Naive thymus-derived CD8-positive, alpha-beta T cell (primary cell): ENCODE measurements at places on chromosomes 3 and 15.
A peak's percentile ranks its signal among the peaks of the same experiment; 100 is the strongest.

DNA sequence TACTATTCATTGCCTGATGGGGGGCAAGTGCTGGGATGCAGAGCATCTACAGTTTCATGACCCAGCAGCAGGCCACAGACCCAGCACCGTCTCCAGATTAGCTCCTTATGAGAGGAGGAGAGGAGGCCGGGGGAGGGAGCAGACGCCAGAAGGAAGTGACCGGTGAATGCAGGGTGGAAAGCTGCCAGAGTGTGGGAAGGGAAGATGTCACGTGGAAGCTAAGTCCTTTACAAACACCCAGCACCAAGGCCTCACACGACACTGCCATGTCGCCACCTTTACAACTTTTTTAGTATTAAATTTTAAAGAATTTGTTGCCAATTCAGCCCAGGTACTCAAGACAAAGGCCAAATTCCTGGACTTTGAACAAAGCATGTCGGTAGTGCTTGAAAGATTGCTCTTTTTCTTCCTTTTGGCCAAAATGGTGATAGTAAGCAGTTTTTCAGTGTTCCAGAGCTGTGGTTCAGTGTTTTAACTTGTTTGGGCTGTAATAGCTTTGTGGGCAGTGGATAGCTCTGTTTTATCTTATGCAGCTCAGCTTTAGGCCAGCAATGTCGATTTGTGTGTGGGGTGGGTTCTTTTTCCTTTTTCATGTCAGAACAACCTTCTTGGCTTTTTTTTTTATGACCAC, 58.2 kb downstream of the ZBTB38 start:
- DNase-seq = no peak
- no peak overlapping the region for H3K27ac ChIP-seq
- H3K36me3 ChIP-seq = no peaks in the 10 kb centered on the region
- no peak overlapping the region for H3K4me3 ChIP-seq
- no peaks in the 10 kb centered on the region for H3K27me3 ChIP-seq

- no peak overlapping the region for H3K27ac ChIP-seq
- DNase-seq = no peak
- no peaks in the 10 kb centered on the region for H3K36me3 ChIP-seq
- no peaks in the 10 kb centered on the region for H3K27me3 ChIP-seq
- no peaks in the 10 kb centered on the region for H3K4me1 ChIP-seq
Measured at GRCh38 chr3:1087066-1087560, 5.7 kb upstream of the CNTN6 start.

- no peak overlapping the region for H3K4me3 ChIP-seq
- H3K27me3 ChIP-seq = no peaks in the 10 kb centered on the region
- no peak for DNase-seq
- H3K4me1 ChIP-seq = peaks cover 27% of the 10 kb centered on the region
Measured at GRCh38 chr3:27354588-27355203, 14.5 kb downstream of the NEK10 start.

GRCh38 chr15:51971032-51971374, 575 bp downstream of the LEO1 start:
- peak overlapping the region; percentile 96 for H3K27ac ChIP-seq
- DNase-seq = no peak
- H3K4me3 ChIP-seq = peak overlapping the region; percentile 98
- H3K27me3 ChIP-seq = no peaks in the 10 kb centered on the region
- H3K36me3 ChIP-seq = peaks cover 15% of the 10 kb centered on the region
- peaks cover 13% of the 10 kb centered on the region for H3K4me1 ChIP-seq

GRCh38 chr15:31236184-31237042, 90.2 kb upstream of the KLF13 start:
- DNase-seq = no peak
- H3K4me3 ChIP-seq = no peak overlapping the region
- peaks cover 26% of the 10 kb centered on the region for H3K4me1 ChIP-seq
- no peaks in the 10 kb centered on the region for H3K27me3 ChIP-seq

DNA sequence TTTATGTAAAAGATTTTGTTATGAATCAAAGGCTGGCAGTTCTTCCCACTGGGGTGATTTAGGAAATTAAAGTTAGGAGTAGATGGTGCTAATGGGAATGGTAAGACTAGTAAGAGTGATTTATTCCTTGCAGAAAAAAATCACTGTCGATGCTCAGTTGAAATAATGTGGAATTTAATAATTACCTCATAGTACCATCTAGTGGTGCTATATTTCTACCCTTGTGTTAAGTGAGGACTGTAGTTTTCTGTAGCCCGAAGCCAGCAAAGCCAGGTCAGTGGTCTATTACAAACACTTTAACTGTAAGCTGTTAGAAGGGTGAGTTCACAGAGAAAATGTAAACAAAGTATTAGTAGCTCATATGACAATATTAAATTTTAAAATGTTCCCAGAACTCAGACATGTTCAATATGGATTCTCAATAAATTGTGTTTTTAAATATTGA, 39.5 kb upstream of the GOLGA8J start:
- H3K4me1 ChIP-seq = no peaks in the 10 kb centered on the region
- H3K4me3 ChIP-seq = no peak overlapping the region
- no peaks in the 10 kb centered on the region for H3K36me3 ChIP-seq
- H3K27ac ChIP-seq = no peak overlapping the region

DNA sequence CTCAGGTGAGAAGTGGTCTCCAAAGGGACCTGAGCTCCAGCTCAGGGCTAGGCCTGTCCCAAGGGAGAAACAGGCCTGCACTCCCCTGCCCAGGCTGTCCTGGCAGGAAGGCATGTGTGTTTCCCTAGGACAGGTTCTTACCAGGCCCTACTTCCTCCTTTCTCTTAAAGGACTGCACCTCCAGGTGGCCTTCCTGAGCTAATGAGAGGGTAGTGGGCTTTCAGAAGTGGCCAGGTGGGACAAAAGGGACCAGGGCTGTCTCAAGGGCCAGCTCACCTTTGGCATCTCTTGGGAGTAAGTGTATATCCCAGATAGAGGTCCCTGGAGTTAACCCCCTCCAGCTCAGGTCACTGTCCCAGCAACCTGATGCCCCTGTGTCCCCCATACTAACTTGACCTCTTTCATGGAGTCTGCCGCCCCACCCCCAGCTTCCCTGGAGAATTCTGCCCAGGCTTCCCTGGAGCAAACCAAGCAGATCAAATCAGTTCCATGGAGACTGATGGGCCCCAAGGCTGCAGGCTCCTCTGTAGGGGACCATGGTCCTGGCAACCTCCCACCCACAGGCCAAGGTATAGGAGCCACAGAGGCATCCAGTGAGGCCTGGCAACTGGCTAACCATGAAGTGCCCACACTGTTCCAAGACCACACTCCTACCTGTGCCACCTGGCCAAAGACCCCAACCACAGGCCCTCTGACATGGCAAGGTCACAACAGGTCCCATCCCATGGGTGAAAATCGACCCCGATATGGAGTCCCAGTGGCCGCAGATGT, 67.6 kb downstream of the ZNF445 start:
- H3K36me3 ChIP-seq = peaks cover 6% of the 10 kb centered on the region
- no peaks in the 10 kb centered on the region for H3K27me3 ChIP-seq
- no peak overlapping the region for H3K27ac ChIP-seq
- H3K4me1 ChIP-seq = no peaks in the 10 kb centered on the region
- no peak for DNase-seq

GRCh38 chr15:59537403-59537802, 74.2 kb upstream of the GCNT3 start:
- no peaks in the 10 kb centered on the region for H3K4me1 ChIP-seq
- H3K27ac ChIP-seq = no peak overlapping the region
- H3K36me3 ChIP-seq = no peaks in the 10 kb centered on the region
- DNase-seq = no peak
- H3K27me3 ChIP-seq = no peaks in the 10 kb centered on the region
- H3K4me3 ChIP-seq = no peak overlapping the region

DNA sequence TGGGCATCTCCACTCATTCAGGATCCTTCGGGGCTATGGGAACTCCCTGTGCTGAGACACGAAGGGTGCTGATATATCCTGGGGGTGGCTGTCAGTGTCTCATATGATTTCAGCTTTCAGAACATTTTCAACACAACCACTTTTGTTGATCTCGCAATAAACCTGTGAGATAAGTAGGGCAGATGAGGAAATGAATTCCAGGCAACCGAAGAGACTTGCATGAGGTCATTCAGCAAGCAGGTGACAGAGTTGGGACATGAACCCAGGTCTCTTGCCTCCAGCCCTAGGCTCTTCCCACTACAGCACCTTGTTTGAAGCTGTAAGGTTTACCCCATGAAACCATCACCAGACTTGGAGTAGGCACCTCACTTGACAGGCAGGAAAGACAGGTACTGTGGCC, 16.6 kb downstream of the DUOX1 start:
- no peaks in the 10 kb centered on the region for H3K27me3 ChIP-seq
- no peaks in the 10 kb centered on the region for H3K36me3 ChIP-seq
- peaks cover 4% of the 10 kb centered on the region for H3K4me1 ChIP-seq
- DNase-seq = no peak

GRCh38 chr15:70082281-70082900, 15.3 kb downstream of the TLE3 start:
- peaks cover 58% of the 10 kb centered on the region for H3K4me1 ChIP-seq
- H3K4me3 ChIP-seq = no peak overlapping the region
- H3K27ac ChIP-seq = no peak overlapping the region
- peaks cover 6% of the 10 kb centered on the region for H3K36me3 ChIP-seq
- H3K27me3 ChIP-seq = no peaks in the 10 kb centered on the region

- H3K4me1 ChIP-seq = no peaks in the 10 kb centered on the region
- no peak overlapping the region for H3K4me3 ChIP-seq
- no peak for DNase-seq
- H3K27ac ChIP-seq = no peak overlapping the region
- H3K27me3 ChIP-seq = no peaks in the 10 kb centered on the region
Measured at GRCh38 chr15:74336061-74337005, 31.1 kb downstream of the CYP11A1 start.

- no peaks in the 10 kb centered on the region for H3K4me1 ChIP-seq
- DNase-seq = no peak
- H3K27me3 ChIP-seq = no peaks in the 10 kb centered on the region
- no peak overlapping the region for H3K27ac ChIP-seq
Measured at GRCh38 chr3:36166477-36166876, 213.8 kb upstream of the STAC start.

DNA sequence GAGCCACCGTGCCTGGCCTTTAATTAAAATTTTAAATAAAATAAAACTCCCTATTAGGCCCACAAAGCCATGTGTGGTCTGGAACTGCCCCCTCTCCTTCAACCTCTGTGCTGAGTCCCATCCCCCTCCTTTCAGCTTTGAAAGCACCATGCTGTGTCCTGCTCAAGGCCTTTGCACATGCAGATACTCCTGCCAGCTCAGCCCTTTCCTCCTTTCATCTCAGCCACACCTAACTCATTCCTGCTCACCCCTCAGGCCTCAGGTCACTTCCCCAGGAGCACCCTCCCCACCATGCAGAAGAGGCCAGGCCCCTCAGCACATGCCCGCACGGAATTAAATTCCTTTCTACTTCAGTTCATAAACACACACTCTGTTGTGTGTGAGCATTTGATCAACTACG, 28.1 kb downstream of the ATRIP start:
- H3K36me3 ChIP-seq = peaks cover 3% of the 10 kb centered on the region
- no peak for DNase-seq

DNA sequence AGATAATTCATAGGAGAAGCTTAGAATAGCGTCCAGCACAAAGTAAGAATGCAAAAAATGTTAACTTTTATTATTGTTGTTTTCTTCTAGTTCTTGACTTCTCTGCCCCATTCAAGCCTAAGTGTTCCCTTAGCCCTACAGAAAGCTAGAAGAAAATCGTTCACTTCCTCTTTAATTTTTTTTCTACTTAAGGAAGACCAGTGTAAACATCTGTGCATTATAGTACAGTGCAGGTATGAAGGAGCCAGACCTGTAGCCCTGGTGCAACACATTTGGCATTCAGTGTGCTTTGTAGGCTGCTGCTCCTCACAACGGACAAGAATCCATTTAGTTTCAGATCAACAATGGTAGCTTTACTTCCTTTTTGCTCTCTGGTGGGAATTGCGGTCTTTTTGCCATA, 127.8 kb upstream of the SLC7A14 start:
- DNase-seq = no peak
- H3K4me3 ChIP-seq = no peak overlapping the region
- H3K27me3 ChIP-seq = peaks cover 26% of the 10 kb centered on the region
- no peaks in the 10 kb centered on the region for H3K4me1 ChIP-seq
- H3K27ac ChIP-seq = no peak overlapping the region

- no peaks in the 10 kb centered on the region for H3K36me3 ChIP-seq
- peak; percentile 41 for DNase-seq
- H3K27ac ChIP-seq = peak overlapping the region; percentile 18
- peaks cover 39% of the 10 kb centered on the region for H3K4me1 ChIP-seq
- peak overlapping the region; percentile 52 for H3K4me3 ChIP-seq
Measured at GRCh38 chr15:90648137-90649070, 68.7 kb upstream of the BLM start.

DNA sequence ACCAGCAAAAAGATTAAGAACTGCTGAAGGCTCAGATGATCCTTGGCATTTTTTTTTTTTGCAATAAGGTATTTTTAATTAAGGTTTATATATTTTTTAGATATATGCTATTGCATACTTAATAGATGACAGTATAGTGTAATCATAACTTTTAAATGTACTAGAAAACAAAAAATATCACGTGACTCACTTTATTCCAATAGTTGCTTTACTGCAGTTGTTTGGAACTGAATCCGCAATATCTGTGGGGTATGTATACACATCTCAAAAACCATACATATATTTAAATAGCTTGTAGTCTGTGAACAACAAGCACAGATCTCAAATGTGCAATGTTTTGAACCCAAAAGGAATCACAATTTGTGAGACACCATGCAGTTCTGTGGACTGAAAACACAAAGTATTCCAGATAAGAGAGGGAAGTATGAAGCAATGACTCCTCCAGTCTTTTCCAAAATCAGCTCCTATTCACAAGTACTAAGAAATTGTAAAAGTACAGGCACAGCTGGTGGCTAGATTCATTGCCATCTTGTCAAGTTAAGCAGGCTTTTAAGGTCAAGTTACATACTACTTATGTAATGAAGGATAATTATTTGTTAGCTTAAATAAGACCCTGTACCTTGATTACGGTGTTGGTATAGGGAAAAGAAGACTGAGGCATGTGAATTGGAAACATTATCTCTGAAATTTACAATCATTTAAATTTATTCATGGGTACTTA, 331.1 kb downstream of the TBC1D5 start:
- H3K27me3 ChIP-seq = no peaks in the 10 kb centered on the region
- DNase-seq = no peak
- H3K27ac ChIP-seq = no peak overlapping the region
- H3K4me3 ChIP-seq = no peak overlapping the region

DNA sequence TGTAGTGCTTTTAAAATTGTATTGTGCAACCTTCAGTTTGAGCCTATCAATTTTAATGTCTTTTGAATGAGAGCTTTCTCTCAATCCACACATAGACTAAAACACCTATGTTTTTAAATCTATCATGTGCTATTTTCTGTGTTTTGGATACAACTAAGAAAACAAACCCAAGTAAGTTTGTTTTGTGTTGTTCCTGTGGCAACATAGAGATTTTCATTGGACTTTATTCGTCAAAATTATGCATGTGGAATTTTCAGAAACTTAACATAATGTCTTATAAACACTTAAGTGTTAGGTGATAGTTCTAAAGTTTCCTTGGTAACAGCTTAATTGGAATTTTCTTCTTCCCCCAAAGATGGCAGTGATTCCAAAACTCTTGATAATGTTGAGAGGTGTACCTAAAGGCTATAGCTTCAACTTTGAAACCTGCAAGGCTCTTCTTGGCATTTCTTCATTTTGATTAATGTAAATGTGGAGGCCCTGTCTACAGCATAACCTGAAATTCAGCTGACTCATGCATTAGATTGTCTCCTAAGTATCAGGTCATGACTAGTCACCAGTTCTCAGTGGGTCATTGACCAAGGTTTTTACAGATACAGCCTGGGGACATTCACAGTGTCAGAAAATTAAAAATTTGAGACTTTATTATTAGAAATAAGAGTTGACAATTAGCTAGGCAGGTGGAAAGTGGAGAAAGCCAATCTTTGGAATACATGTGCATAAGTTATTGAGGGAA, 44.4 kb downstream of the COL6A5 start:
- H3K27me3 ChIP-seq = peaks cover 1% of the 10 kb centered on the region
- no peaks in the 10 kb centered on the region for H3K36me3 ChIP-seq
- H3K27ac ChIP-seq = no peak overlapping the region
- no peaks in the 10 kb centered on the region for H3K4me1 ChIP-seq
- no peak overlapping the region for H3K4me3 ChIP-seq
